ENCODE measurements at places on chromosomes 7 and 10. TPM values are rescaled to one million over a fixed set of nuclear protein-coding genes. Genes with fewer than 3 reads are reported as not detected.

Gene LLCFC1
- total RNA-seq, result not detected

GRCh38 chr7:87231258-87231657, 11.7 kb upstream of the TMEM243 start:
- no peak for DNase-seq

DNA sequence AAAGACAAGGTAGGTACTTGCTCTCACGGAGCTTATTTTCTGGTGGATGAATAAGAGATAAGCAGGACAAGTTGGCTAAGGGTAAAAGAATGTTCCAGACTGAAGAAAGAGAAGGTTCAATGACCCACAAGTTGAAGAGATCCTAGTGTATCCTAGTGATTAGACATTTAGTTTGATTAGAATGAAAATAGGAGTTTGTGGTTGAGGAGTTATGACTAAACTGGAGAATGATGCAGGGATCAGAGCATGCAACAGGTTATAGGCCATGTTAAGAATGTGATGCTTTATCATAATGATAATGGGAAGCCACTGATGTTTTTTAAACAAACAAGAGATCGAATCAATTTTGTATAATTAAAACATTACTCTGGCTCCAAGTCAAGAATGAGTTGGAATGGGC, 357.2 kb downstream of the HPSE2 start:
- DNase-seq, result no peak

DNA sequence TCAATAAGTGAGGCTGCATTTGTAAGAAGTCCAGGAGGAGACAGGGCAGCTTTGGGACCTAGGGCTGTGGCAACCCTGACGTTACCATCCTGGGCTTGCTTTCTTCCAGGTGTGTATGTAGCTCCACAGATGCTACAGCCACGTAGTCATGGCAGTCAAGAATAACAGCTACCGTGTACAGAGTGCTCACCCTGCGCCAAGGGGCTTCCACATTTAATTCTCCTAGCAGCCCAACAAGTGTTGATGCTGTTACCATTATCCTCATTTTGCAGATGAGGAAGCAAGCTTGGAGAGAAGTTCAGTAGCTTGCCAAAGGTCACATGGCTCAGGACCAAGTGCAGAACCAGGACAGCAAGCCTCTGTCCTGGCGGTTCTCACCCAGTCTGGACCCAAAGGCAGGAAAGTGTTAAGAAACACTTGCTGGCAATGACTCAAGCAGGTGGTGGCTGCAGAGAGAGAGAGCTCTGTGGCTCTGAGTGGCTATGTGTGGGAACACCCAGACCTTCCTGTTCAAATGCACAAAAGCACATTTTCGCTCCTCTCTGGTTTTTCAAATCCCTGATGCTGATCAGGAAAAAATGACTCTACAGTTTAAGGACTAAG, 89.8 kb downstream of the CREM start:
- DNase-seq, result no peak

Gene CUZD1
- total RNA-seq, result 1.8 TPM

GRCh38 chr7:71613313-71613712, 481.4 kb downstream of the GALNT17 start:
- DNase-seq, result no peak

DNA sequence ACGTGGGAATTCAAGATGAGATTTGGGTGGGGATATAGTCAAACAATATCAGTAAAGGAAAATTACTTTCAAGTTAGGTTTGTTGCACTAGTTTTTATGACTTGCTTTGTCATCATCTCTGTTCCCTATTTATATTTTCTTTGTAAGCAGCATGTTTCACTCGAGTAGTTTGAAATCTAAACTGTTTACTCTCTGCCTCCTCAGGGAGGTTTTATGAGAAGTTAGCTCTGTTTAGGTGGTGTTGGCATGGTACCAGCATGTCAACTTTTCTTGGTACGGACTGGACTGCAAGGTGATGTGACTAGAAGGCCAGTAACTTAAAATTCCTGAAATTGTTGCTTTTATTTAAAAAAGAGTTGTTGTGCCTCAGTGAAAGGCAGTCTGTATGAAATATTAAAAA, 59.2 kb upstream of the MTPN start:
- DNase-seq, result no peak

DNA sequence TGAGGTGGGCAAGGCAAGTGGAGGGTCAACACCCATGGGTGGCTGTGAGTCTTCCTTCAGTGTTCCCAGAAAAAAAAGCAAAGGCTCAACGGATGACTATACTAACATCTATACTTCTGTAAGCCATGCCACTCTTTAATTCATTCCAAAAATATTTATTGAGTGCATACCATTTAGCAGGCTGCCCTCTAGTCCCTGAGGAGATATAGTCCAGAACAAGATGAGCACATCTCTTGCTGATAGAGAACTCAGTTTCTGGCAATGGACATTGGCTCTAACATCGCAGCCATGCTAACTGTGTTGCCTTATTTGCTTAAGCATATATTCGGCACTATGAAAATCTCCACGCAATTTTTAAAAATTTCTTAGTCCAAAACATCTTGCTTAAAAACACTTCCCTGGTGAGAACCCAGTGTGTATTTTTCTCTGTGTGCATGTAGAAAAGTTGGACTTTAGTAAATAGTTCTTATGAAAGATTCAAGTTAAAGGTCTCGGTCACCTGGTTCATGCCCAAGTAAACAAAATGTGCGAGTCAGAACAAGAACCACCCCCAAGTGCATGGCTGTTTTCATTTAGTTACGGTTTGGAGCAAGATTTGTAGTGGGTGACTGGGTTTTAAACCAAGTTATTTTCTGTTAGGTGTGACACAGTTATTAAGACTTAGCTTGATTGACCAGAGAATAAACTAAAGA, 69.8 kb downstream of the MET start:
- no peak for DNase-seq

GRCh38 chr7:143321734-143322133, 5.8 kb downstream of the CLCN1 start:
- no peak for DNase-seq

DNA sequence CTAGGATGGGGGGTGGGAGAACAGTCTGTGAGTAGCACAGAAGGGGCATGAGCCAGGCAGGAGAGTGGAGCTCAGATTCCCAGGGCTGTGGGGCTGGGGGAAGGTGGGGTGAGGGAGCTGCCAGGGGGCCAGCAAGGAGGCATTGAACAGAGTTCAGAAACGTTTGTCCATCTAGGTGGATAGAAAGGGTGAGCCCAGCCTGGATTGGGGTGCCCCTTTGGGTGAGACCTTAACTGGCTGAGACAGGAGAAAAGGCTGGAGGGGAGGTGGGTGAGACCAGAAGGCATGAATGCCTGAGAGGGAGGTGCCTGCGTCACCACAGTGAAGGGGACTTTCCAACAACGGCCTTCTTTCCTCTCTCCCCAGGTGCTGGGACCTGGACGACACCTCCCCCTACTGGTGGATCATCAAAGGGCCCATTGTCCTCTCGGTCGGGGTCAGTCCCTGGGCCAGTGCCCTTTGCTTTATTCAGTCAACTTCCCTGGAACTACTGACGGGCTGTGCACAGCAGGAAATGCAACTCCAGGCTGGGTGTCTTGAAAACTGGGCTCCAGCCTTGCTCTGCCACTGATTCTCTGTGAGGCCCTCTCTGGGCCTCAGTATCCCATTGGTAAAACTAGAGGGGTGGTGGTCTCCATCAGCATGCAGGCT, 11.0 kb downstream of the GHRHR start:
- DNase-seq, result no peak

GRCh38 chr7:18849130-18849529, 268.3 kb downstream of the TWIST1 start:
- DNase-seq, result no peak

Gene TRPV6
- under 0.01 TPM for total RNA-seq

- no peak for DNase-seq
These were observed 54.0 kb upstream of the SLC26A5 start for GRCh38 chr7:103499976-103500375.

Gene INSYN2A
- total RNA-seq, result not detected

DNA sequence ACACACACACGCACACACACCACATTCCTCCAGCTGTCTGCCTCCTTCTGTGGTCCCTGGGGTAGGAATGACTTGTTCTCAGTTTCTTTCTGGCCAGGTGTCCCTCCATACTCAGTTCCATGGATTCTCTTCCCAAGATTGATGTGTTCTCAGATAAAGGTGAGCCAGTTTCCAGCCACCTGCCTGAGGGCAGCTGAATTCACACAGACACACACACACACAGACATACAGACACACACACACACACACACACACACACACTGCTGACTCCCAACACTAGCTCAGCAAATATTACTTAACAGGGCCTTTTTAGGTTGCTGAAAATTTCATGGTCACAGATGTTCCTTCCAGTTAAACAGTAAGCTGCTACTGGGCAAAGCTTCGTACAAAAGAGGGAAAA, 45.4 kb upstream of the GDF10 start:
- peak; percentile 17 for DNase-seq

- no peak for DNase-seq
These were observed 928.0 kb upstream of the POT1 start for GRCh38 chr7:125857606-125858005.

- no peak for DNase-seq
These were observed 343.1 kb downstream of the HPSE2 start for GRCh38 chr10:98892523-98892922.

- no peak for DNase-seq
These were observed 51.7 kb downstream of the SMURF1 start for GRCh38 chr7:99092064-99092720.

Gene TRIM50
- 1.4 TPM for total RNA-seq

GRCh38 chr10:15784662-15785300, 65.1 kb upstream of the ITGA8 start:
- DNase-seq, result no peak

DNA sequence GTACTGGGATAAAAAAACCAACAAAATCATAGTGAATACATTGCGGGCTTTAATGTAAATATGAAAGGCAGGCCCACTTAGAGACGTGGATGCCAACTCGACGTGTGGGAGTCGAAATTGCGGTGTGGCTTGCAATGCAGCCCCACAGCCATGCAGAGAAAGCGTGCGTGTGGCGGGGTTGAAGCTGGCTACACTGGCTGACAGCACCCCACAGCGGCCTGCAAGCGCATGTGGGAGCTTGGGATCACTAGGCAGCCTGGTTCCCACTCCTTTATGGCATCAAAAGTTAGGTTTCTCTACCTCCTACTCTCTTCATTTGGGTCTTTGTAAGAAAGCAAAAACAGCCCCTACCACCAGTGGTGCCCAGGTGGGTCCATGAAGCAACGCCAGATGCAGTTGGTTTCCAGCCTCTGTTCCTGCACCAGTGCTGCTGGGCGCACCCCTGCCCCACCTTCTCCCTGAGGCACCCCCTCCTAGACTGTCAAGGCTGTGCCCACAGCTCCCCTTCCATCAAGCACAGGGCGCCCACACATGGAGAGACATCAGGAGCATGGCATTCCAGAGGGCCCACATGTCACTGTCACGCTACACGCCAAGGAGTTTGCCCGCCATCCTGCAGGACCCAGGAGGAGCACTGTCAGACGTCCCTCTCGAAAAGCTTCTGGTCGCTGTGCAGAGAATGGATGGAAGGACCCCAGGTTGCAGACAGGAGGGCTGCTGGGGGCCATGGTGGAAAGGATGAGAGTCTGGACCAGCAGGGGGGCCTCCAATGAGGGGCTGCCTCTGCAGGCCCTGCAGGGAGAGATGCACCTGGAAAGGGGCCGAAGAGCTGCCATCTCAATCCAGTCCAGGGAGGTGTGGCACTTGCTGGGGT, 142.9 kb downstream of the PAXIP1 start:
- no peak for DNase-seq

GRCh38 chr10:31620226-31621151, 301.5 kb downstream of the ZEB1 start:
- DNase-seq, result no peak

Gene ASZ1
- total RNA-seq, result not detected

Gene PNLIP
- total RNA-seq, result not detected

DNA sequence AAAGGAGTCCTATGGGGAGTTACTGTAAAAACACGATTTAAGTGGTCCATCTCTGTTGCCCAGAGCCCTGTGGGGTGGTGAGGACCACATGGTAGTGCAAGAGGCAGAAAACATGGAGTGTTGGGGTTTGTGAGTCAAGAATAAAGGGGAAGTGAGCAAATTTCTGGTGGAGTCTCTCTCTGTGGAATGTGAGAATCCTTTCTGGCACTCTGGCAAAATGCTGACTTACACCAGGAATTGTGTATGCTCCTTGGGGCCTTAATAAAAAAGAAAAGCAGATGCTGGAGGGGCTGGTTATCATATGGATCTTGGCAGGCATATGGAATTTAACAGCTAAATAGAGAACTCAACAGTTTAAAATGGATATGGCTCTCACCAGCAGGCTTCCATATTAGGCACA, 486.0 kb downstream of the TNS3 start:
- no peak for DNase-seq

Gene FKBP6
- total RNA-seq, result not detected

- DNase-seq, result no peak
These were observed 157.2 kb downstream of the PTPRN2 start for GRCh38 chr7:158430308-158431034.

GRCh38 chr10:72315611-72316385, 38.9 kb downstream of the DNAJB12 start:
- DNase-seq, result peak; percentile 90

Gene CFAP58
- 0.98 TPM for total RNA-seq

Gene STEAP2
- 81.9 TPM for total RNA-seq

DNA sequence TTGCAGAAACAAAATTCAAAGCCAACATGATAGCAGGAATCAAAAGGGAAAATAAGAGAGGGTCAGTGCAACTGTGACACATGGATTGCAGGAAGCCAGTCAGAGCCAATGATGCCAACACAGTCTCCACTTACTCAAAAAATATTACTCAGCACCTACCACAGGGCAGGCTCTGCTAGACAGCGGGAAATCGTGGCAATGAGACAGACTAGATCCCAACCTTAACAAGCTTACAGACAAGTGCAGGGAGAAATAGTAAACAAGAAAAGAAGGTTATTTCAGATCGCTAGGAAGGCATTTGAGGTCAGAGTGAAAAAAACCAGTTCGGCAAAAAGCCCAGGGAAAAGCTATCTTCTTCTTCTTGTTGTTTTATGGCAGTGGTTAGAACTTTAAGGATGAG, 45.2 kb upstream of the NPFFR1 start:
- DNase-seq, result no peak

DNA sequence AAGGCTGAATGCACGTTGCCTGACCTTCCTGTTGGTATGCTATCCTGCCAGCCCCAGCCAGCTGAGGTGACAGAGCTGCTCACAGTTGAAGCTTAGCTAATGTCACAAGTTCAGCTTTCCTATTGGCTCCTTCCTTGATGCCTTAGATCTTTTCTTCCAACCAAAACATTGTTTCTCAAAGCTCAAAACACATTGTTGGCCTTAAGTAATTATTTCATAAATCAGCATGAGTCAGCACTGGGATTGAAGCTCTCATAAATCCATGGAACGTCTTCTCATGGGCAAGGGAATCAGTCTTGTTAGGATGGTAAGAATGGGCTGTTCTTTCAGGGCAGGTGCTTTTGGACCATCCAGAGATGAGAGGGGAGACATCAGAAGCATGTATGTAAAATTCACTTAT, 128.1 kb upstream of the SAMD8 start:
- no peak for DNase-seq

GRCh38 chr7:6648066-6648814, 11.1 kb downstream of the ZNF316 start:
- DNase-seq, result no peak
